D341Med (cell line): ENCODE measurements at places on chromosomes 6 and 20.

- DNase-seq, result no peak
Observed at GRCh38 chr6:70412252-70413113, 825 bp upstream of the FAM135A start.

- no peak for DNase-seq
Observed at GRCh38 chr6:117464700-117465099, 17.8 kb upstream of the DCBLD1 start.

DNA sequence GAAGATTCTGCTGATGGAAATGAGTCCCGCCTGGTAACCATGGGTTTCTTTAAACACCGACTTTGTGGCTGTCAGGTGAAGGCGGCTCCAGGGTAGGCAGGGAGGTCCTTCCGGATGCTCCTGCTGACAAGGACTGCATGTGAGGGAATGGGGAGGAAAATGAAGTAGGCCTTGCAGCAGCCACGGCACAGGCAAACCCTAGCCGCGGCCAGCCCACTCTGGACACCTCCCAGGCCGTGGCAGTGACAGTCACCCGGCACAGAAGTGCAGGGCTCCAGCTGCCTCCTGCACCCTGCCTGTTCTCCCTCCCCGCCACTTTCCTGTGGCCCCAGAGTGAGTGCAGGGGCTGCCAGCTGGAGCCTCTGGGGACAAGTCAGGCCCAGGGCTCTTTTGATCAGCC, 21.0 kb downstream of the BPIFB1 start:
- DNase-seq, result no peak

GRCh38 chr6:78611886-78612480, 255.4 kb upstream of the IRAK1BP1 start:
- peak; percentile 24 for DNase-seq

- DNase-seq, result no peak
Observed at GRCh38 chr20:32807706-32808105, 12.0 kb upstream of the MAPRE1 start.

GRCh38 chr6:124368131-124368530, 564.5 kb downstream of the NKAIN2 start:
- DNase-seq, result no peak

DNA sequence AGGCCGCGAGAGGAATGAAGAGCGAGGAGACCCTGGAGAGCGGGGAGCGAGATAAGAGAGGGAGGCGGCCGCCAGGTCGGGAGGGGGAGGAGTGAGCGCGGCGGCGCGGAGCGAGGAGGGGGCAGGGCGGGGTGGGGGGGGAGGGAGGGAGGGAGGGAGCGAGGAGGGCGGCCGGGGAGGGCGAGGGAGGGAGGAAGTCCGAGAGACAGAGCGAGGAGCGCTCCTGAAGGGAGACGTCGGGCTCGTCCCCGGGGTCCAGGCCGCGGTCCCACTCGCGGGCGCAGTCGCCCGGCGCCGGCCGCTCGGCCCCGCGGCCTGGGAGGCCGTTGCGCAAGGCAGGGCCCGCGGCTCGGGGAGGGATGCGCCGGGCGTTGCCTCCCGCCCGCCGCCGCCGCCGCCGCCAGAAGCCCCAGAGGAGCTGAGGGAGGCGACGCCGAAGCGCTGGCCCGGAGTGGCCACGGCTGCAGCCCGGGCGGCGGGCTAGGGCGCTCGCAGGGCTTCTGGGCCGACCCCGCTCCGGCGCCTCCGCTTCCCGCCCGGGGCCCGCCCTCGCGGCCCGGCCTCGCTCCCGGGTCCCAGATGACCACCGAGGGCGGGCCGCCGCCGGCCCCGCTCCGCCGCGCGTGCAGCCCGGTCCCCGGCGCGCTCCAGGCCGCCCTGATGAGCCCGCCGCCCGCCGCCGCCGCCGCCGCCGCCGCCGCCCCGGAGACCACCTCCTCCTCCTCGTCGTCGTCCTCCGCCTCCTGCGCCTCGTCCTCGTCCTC, at the start of gene FOXF2:
Gene FOXF2 (plus strand): TSS at position 208 of the 764 bp plus-strand sequence. CDS start 372 bp downstream, at position 580.
- DNase-seq, result peak; percentile 88

DNA sequence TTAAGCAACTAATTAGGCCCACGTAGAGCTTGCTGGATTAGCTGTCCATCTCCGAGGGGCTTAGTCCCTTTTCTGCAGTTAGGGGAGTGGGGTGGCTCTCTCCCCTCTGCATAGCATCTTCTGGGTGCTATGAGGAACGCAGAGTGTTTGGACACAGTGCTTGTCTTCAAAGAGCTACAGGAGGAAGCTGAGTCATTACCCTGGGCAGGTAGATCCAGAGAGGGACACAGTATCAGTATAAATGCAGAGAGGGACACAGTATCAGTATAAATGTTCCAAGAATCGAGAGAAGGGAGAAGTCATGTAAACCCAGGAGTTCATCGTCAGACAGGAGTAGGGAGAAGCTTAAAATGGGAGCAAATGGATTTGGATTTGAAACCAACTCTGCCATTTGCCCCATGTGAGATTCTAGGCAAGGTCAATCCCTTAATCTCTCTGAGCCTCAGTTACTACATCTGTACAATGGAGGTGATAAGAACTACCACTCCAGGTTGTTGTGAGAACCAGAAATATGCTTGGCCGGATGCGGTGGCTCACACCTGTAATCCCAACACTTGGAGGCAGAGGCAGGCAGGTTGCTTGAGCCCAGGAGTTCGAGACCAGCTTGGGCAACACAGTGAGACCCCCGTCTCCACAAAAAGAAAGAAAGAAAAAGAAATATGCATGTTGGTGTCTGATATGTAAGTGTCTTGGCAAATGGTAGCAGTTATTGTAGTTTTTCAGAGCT, 5.5 kb upstream of the GHRH start:
- no peak for DNase-seq
